ENCODE measurements at places on chromosomes 5 and 9.

GRCh38 chr5:165161204-165161603 is 1655.8 kb downstream of the MAT2B start:
- DNase-seq, result no peak

GRCh38 chr9:4566806-4567205 is 76.5 kb downstream of the SLC1A1 start:
- no peak for DNase-seq

DNA sequence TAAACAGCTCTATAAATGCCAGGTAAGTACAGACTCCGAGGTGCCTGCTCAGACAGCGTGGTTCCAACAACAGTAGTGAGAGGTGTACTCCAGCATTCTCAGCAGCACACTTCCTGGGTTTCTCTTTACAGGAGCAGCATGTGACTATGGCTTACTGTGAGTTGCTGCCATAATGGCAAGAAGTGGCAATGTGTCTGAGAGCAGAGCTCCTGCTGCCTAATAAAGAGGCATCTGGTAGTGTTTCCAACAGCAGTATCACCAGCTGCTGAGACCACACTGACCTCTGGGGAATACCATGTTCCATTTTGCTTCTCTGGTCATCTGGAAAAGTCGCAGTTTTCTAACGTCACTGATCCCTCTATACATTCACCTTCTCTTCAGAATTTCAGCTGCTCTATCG is 398.2 kb downstream of the SLCO4C1 start:
- DNase-seq, result no peak

GRCh38 chr5:175728885-175729828 is 71.3 kb downstream of the HRH2 start:
- DNase-seq, result no peak

DNA sequence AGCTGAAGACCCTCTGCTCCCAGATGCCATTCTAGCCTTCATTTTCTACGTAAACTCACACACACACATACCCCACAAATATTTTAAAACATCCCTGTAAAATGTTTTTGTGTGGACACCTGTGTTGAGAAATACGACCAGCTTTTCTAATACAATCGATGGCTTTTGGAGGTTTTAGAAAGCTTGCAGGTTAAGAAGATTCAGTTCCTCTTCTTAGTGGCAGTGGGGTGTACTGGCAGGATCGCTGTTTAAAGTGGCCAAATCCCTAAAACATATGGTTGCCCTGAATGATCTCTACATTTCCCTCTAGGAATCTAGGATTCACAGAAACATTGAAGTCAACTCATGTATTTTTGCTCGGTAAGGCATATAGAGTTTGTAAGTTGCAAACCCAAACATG is 236.3 kb downstream of the NSG2 start:
- DNase-seq, result no peak

DNA sequence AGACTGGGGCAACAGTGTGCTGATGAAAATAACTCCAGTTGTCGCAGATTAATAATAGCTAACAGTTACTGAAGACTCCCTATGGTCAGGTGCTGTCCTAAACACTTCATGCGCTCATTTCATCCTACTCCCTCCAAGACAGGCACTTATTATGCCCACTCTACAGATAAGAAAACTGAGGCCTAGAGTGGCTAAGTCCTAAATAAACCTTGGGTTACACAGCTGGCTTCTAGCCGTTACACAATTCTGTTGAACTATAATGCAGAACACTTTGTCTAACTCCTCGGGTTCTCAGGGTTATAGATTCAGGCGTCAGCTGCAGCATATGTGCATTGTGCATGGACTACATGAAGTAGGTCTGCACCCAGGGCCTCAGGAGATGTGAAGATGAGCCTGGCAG is 103.9 kb downstream of the DAPK1 start:
- DNase-seq, result no peak

- DNase-seq, result no peak
Observed at GRCh38 chr5:124045412-124045811, 533.4 kb downstream of the CSNK1G3 start.

DNA sequence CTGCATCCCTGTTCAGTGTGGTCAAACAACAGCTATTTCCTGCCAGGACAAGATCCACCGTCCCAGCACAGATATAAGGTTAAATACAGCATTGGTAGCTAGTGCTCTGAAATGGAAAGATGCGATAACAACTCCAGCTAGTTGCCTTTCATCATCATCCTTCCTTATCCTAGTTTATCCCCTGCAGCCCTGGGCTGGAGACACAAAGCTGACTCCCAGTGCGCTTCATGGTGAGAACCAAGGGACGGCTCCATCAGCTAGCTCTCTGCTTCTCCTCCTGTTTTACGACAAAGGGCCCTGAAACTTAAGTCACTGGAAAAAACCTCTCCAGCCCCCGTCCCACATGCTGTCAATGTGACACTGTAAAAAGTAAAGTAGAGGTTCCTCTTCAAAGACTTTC is 37.9 kb downstream of the CDC14B start:
- DNase-seq, result no peak

GRCh38 chr5:125411071-125411743 is 664.8 kb upstream of the ZNF608 start:
- DNase-seq, result no peak

DNA sequence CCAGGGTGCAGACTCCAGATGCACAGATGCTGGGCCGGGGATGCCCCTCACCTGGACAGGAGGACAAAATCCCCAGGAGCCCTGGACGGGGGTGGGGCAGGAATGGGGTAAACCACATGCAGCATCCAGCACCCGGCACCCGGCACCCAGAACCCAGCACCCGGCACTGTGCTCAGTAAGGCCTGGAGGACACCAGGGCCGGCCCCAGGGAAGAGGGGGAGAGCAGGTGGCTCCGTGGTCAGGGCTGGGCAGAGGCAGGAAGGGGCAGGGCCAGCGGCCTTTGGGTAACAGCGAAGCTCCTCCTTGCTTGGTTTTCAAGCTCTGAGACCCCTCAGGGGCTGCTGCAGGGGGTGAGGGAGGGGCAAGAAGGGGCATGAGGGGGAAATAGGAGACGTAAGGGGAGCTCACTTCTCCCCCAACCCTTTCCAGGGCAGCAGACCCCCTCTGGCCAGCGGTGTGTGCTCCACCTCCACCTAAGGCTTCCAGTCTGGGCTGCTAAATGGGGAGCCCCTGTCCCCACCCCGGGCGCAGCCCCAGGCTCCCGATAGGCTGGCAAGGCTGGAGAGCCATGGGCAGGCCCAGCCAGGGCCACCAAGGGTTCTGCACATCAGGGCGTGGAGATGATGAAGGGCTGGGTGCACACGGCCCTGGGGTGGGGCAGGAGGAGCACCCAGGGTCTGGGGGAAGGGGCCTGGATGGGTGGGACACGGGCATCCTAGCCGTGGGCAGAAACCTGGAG is 17.8 kb upstream of the SLC6A19 start:
- DNase-seq, result no peak

DNA sequence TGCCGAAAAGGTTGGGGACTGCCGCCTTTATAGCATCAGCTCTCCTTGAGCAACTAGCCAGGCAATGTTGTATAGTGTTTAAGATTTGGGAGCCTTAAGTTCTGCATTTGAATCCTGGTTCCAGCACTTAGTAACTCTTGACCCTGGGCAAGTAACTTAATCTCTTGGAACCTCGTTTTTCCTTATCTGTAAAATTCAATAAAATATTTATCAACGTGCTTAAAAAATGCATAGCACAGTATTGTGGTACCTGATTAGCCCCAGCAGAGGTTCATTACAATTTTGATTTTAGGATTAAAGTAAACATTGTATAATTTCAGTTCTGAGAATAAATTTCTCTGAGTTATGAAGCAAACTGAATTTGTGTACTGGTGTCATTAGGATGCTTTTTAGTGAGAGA is 66.4 kb downstream of the ZSWIM6 start:
- no peak for DNase-seq

DNA sequence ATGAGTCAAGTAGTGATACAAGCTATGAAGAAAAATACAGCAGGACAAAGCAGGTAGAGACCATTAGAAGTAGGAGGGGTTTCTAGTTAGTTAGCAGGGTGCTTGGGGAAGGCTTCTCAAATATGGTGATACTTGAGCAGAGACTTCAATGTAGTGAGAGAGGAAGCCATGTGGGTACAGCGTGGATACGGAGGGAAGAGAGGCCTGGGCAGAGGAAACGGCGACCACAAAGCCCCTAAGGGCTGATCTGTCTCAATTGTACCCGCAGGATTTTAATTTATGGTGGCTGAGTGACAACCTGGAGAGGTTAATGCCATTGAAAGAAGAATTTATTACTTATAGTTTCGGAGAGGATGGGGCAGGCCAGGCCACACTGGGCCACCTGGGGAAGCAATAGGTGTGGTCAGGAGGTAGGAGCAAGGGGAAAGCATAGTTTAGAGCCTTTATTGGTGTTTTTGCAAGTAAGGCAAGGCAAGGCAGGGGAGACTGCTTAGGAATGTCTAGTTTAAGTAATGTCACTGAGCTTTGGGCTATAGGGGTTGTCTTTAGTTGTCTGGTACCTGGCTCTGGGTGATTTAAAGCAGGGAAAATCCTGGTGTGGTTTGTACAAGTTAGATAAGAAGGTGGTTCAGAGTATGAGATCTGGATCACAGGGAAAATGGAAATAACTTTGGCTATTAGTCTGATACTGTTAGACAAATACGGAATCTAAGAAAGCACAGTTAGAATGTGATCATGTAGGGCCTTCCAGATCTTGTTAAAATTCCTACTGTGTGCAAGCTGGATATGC is 42.6 kb downstream of the GCNT4 start:
- DNase-seq, result no peak

GRCh38 chr9:13717322-13718054 is 438.0 kb upstream of the MPDZ start:
- DNase-seq, result no peak

- no peak for DNase-seq
Observed at GRCh38 chr5:20300110-20300509, 312.1 kb upstream of the CDH18 start.

DNA sequence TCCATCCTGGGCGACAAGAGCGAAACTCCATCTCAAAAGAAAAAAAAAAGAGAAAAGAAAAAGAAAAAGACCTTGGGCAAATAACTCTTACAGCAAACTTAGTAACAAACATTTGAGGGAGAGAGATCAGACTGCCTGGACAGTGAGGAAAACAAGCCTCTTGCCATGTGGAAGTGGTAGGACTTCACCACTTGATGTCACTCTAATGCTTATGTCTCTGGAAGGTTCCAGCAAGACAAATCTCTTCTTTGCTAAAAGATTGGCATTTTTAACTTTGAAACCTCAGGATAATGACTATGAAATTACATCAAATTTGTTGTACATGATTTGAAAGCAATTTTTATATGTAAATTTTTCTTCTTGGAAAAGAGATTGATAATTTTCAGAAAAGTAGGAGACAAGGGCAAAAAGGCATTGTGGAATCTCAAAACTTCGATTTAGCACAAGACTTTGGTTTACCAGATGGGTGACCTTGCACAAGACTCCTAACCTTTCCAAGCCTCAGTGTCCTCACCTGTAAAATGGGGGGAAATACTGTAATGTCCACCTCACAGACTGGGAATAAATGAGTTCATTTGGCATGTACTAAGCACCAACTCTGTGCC is 5.4 kb downstream of the ACTL7B start:
- no peak for DNase-seq

GRCh38 chr9:129163753-129164152 is 14.3 kb downstream of the IER5L start:
- DNase-seq, result no peak

DNA sequence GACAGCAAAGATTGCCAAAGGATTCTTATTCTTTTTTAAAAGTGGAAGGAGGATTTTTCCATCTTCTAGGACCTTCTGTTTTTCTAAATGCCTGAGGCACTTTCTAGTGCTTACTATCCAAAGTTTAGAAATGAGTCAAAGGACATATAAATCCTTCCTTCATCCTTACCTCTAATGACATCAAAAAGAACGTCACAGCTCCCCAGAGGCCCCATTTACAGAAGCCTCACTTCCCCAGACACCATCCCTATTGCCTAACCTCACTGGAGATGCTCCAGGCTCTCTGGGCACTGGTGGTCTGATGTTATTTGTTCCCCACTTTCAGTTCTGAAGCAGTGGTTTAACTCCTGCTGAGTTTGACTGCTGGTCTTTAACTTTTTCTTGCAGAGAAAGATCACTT is 504.3 kb downstream of the AGTPBP1 start:
- DNase-seq, result no peak

DNA sequence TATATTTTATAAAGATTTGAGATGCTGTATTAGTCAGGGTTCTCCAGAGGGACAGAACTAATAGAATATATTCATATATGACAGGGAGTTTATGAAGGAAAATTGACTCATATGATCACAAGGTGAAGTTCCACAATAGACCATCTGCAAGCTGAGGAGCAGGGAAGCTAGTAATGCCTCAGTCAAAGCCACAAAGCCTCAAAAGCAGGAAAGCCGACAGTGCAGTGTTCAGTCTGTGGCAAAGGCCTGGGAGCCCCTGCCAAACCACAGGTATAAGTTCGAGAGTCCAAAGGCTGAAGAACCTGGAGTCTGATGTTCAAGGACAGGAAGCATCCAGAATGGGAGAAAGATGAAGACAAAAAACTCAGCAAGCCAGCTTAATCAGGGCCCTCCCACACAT is 382.2 kb downstream of the LRRC70 start:
- no peak for DNase-seq

GRCh38 chr9:78304357-78304756 is 7.4 kb downstream of the PSAT1 start:
- DNase-seq, result no peak

- no peak for DNase-seq
Observed at GRCh38 chr5:10424124-10424731, 17.5 kb upstream of the ROPN1L start.

Measured in activated T-cell treated with anti-CD3 and anti-CD28 coated beads, Interleukin-2, amount 50 U/mL, for 24 hours (primary cell).